IPS DF 6.9 (cell line): ENCODE measurements at places on chromosomes 7 and 10.

GRCh38 chr10:62778125-62778524 lies 26.4 kb upstream of the ADO start:
- H3K4me3 ChIP-seq = no peak overlapping the region
- no peaks in the 10 kb centered on the region for H3K4me1 ChIP-seq
- no peaks in the 10 kb centered on the region for H3K36me3 ChIP-seq

- H3K27ac ChIP-seq = no peak overlapping the region
- no peak for DNase-seq
- no peaks in the 10 kb centered on the region for H3K36me3 ChIP-seq
- H3K4me3 ChIP-seq = no peak overlapping the region
These were observed 191.3 kb downstream of the FGFR2 start for GRCh38 chr10:121406823-121407545.

- H3K27ac ChIP-seq = no peak overlapping the region
- 0 out of 2 replicates have a peak, but pooled peaks cover 1% of the 10 kb centered on the region for H3K4me1 ChIP-seq
- no peak overlapping the region for H3K4me3 ChIP-seq
- no peaks in the 10 kb centered on the region for H3K36me3 ChIP-seq
- H3K27me3 ChIP-seq = no peaks in the 10 kb centered on the region
These were observed 316.4 kb downstream of the RPS24 start for GRCh38 chr10:78349911-78350663.

- no peak for DNase-seq
- H3K4me1 ChIP-seq = no peaks in the 10 kb centered on the region
- H3K27me3 ChIP-seq = no peaks in the 10 kb centered on the region
- H3K27ac ChIP-seq = no peak overlapping the region
These were observed 44.4 kb downstream of the CUBN start for GRCh38 chr10:17085011-17085725.

DNA sequence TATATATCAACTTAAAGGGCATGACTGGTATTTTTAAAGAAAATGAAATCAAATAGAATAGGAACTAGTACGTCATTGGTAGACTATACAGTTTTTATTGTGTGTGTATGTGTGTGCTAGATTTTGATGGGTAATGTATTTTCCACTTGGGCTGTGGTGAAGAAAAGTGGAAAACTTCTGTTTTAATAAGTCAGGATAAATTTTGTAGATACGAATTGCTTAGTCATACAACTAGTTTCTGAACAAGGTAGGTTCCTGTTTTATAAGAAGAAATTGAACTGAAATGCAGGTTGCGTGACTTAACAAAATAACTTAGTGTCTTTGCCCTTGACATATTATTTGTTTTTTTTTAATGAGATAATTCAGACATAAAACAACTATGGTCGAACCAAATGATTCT lies 24.3 kb downstream of the UBN2 start:
- no peak overlapping the region for H3K4me3 ChIP-seq
- no peak for DNase-seq
- no peak overlapping the region for H3K27ac ChIP-seq
- H3K36me3 ChIP-seq = peaks cover 2% of the 10 kb centered on the region; the same call in 1 of the 2 replicates
- H3K4me1 ChIP-seq = no peaks in the 10 kb centered on the region

DNA sequence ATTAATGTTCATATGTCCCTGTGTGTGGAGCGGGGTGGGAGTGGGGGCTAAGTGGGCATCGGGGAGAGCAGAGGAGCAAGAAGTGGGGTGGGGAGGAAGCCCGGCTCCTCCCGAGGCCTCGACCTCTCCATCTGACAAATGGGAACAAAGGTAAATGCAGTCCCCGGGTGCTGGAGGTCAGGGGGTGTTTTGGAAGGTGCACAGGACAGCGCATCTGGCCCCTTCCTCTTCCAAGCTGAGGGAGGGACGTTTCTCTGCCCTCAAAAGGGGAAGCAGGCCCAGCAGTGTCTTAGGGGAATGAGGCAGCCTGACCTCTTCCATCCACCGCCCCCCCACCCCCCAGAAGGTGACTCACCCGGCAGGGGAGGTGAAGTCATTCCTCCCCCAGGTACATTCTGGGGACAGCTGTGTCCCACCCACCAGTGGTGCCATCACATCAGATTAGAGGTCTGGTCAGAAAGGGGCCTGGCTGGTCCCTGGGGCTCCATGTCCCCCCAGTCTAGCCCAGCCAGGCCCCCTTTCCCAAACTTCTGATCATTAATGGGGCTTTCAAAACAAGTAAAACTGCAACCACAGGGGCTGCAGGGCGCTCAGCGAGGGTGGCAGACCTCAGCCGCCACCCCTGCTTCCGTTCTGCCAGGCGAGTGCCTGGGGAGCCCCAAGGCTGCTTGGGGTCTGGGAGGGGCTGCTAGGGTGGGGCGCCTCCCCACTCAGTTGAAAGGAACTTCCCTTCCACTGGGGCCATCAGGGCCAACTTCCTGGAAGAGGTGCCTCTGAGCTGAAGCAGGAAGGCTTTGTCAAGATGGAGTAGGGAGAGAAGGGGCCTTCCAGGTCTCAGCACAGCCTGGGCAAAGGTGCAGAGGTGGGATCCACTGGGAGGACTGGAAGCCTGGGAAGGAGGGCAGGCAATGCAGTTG lies 10.8 kb downstream of the LFNG start:
- no peak overlapping the region for H3K27ac ChIP-seq
- H3K27me3 ChIP-seq = no peaks in the 10 kb centered on the region
- no peak overlapping the region for H3K4me3 ChIP-seq
- no peak for DNase-seq
- H3K4me1 ChIP-seq = peaks cover 6% of the 10 kb centered on the region

GRCh38 chr7:107115762-107116540 lies 52.9 kb upstream of the HBP1 start:
- no peaks in the 10 kb centered on the region for H3K27me3 ChIP-seq
- H3K27ac ChIP-seq = no peak overlapping the region
- no peaks in the 10 kb centered on the region; the same call in 1 of the 2 replicates for H3K4me1 ChIP-seq
- no peak overlapping the region for H3K4me3 ChIP-seq
- no peak for DNase-seq
- no peaks in the 10 kb centered on the region for H3K36me3 ChIP-seq
